Stimulated activated CD4-positive, alpha-beta T cell treated with anti-CD3 and anti-CD28 coated beads, TNF-alpha, amount 100 ng/mL, for 4 hours (primary cell): ENCODE measurements at places on chromosomes 4 and X.

GRCh38 chrX:31222946-31223345 lies 151.1 kb upstream of the FTHL17 start:
- DNase-seq, result no peak

- no peak for DNase-seq
These were observed 981.3 kb downstream of the C4orf33 start for GRCh38 chr4:130077275-130077674.

DNA sequence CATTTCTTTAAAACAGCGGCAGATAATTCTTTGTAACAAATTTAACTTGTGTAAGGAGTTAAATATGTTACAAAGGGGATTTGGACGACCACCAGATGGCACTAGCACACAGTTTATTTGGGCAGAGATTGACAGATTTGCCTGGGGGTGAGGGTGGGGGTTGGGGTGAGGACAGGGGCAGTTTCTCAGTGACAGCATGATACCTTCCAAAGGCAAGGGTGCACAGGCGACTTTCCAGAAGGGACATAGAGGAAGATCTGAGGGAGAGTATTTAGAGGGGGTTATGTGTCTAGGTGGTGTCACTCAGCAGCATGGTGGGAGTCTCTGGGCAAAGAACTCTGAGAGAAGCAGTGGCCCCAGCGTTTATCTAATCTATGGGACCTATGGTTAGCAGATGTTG lies 9.6 kb upstream of the TMA16 start:
- peak; percentile 22 for DNase-seq

DNA sequence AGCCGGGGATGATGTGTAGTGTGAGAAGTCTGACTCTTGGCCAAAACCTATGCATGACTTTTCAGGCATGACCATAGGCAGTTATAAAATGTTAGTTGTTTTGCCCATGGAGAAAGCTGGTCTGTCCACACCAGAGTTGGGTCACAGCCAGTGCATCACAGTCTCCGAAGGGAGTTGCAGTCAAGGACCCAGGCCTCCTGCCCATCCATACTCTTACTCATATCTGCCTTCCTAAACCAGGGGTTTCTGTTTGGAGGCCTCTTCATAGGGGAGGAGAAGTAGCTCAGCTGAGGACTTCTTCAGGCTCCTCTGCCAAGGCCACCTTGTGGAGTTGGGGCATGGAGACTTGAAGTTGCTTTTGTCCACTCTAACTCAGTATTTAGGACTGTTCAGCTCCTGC lies 1008.3 kb downstream of the PCDH18 start:
- no peak for DNase-seq

DNA sequence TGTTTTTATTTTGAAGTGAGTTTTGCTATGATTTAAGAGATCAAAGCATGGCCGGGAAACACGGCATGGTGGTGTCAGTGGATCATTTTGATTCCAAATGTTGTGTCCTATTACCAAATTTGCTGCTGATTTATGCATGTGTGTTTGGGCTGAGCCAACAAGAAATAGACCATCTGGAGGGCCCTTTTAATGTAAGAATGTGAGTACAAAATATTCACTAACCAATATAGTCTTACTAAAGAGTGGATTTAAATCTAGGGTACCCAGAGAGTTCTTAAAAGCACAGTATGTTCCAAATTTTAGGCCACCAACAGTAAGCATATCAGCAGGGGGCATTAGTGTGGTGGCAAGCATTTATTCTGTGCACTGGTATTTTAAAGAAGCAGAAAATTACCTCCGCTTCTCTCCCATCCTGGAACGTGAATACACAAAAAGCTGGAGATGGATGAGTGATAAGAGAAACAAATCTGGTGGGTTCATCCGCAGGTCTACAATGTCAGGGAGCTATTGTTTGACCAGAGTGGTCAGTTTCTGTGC lies 444.4 kb upstream of the IGFBP7 start:
- DNase-seq, result no peak

- DNase-seq, result no peak
These were observed 59.0 kb downstream of the ANXA10 start for GRCh38 chr4:168151327-168151726.

GRCh38 chr4:963276-964225 lies 9.8 kb downstream of the DGKQ start:
- DNase-seq, result no peak

DNA sequence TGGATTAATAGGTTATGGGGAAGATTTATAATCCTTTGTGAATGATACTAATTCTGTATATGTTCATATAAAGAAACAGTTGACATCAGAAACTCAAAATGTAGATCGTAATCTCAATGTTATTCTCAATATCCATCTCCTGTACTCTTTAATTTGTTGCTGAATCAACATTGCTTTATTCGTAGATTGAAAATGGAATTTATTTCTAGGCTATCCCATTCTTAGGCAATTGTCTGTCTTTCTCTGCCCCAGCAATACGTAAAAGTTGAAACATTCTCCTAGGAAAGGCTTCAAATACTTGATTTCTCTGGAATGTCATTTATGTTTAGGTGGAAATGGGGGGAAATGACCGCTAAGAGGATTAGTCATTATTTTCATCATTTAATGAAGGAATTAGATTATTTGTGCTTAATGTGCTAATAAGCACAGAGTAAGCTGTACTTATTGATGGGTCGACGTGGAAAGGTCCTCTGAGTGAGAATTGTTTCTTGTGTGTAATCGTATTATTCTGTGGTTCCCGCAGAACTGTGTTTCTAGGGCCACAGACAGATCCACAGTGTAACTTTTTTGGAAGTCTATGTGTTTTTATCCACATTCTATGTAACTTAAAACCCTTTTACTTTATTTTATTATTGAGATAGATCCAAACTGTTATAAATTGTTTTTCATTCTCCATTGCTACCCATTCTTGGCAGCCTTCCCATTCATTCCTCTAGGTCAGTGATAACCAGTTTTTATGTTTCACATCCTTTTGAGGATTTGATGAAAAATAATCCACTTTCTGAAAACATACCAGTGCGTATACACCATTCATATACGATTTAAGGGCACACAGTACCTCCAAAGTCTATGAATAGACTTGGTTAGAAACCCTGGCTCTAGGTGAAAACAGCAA lies 262.9 kb downstream of the ARHGAP10 start:
- DNase-seq, result no peak

DNA sequence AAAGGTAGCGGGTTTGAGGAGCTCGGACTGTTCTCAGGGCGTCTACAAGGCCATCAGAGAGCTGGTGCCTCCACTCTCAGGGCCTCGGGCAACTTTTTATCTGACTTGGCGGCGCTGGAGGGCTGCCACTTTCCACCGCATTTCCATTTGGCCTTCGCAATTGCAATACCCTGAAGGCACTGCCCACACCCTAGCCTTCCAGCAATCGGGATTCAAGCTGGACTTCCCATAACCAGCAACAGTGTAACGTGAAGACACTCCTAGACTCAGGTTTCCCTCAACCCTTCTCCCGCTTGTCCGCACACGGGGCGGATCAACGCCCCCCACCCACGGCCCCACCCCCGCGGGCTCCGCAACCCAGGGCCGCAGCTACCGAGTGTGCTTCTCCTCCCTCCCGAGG lies 50.2 kb upstream of the BCOR start:
- no peak for DNase-seq

- no peak for DNase-seq
These were observed 49.3 kb upstream of the ATOH1 start for GRCh38 chr4:93779228-93779627.

DNA sequence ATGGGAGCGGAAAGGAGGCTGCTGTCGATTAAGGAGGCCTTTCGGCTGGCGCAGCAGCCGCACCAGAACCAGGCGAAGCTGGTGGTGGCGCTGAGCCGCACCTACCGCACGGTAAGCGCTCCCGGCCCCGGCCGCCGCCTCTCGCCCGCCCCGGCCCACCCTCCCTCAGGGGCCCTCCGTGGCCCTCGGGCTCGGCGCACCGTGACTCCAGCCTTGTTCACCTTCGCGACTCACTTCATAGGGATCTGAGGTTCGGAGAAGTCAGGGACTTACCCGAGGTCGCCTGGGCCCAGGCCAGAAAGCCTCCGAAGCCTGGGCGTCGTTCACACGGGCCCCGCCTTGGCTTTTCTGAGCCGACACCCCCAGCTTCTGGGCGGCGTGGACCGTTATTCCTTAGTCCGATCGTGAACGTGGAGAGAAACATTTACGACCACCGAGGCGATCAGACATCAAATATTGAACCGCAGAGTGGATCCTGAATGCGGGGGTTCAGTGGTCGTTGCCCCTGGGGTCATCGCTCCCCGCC lies 362 bp downstream of the NCAPG start:
- DNase-seq, result no peak

- DNase-seq, result no peak
These were observed 732 bp upstream of the ESX1 start for GRCh38 chrX:104255465-104255864.

GRCh38 chr4:44927399-44928380 lies 201.3 kb upstream of the GNPDA2 start:
- DNase-seq, result no peak

GRCh38 chr4:183099537-183100297 lies 660 bp downstream of the WWC2 start:
- no peak for DNase-seq

GRCh38 chr4:54687887-54688841 lies 30.4 kb downstream of the KIT start:
- DNase-seq, result no peak

GRCh38 chrX:24260842-24261550 lies 52.9 kb downstream of the SUPT20HL2 start:
- no peak for DNase-seq

DNA sequence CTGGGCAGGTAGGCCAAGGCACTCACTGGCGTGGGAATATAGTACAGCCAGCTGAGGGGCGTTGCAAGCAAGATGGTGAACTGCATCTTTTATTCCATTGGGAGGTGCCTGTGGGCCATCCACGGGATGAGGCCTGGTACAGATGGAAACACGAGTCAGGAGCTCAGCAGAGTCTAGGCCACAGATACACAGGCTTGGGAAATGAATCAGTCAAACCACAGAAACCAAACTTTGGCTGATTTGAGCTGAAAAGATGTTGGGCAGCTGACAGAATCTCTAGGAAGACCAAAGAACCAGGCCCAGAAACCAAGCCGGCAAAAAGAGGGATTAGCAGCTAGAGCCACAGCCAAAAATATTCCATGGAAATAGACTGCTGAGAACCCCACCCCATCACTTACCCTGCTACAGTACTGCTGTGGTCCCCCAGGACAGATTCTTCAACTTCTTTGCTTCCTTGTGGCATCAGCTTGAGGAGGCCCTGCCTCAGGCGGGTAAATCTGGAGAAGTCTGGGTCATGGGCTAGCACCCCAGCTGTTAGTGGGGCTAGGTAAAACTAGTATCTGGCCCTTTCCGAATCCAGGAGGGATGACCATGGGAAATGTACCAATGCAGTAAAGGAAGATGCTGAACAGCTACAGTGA lies 75.4 kb downstream of the TMEM131L start:
- DNase-seq, result no peak

DNA sequence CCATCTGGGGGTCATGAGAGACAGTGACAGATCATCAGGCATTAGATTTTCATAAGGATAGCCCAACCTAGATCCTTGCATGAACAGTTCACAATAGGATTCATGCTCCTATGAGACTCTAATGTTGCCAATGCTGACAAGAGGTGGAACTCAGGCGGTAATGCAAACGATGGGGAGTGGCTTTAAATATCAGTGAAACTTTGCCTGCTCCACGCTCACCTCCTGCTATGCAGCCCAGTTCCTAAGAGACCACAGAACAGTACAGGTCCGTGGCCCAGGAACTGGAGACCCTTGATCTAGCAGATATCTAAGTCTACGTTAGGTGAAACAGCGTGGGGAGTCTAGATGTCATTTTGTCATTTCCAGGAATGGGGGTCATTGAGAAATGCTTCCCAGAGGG lies 165.7 kb downstream of the OR13H1 start:
- DNase-seq, result no peak

GRCh38 chr4:55170462-55170861 lies 45.1 kb upstream of the KDR start:
- no peak for DNase-seq

DNA sequence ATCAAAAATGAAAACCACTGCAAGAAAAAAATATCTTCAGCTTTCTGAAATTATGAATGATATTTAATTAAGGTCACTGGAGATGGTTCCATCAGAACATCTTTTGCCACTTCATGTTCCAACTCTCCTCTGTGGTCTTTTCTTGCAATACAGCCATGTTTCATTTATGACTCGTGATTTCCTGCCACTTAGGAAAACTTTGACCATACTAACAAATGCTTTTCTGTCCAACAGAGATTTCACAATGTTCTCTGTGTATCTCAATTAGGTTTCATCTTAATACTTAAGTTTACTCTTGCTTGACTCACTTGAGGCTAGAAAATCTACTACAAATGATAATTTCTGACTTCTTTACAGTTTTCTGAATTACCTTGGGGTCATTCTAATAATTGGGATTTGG lies 330.9 kb downstream of the CXXC4 start:
- DNase-seq, result no peak

DNA sequence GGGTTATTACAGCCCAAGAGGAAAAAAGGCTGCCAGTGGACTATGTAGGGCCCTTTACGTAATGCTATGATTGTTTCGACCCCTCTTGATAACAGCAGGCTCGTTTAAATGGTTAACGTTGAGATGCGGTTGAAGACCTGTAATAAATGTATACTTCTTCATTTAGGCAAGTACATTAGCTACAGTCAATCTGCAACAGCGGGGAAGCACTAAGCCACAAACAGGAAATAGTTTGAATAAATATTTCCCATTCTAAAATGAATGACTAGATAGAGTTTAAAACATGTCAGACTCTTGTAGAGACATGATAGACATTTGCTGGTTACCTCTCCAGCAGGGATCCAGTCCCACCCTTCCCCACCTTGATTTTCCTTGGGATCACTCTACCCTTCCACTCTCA lies 38.1 kb upstream of the STIM2 start:
- no peak for DNase-seq

GRCh38 chr4:38905652-38906385 lies 38.2 kb downstream of the FAM114A1 start:
- no peak for DNase-seq

GRCh38 chr4:17770845-17771244 lies 10.6 kb downstream of the FAM184B start:
- no peak for DNase-seq

DNA sequence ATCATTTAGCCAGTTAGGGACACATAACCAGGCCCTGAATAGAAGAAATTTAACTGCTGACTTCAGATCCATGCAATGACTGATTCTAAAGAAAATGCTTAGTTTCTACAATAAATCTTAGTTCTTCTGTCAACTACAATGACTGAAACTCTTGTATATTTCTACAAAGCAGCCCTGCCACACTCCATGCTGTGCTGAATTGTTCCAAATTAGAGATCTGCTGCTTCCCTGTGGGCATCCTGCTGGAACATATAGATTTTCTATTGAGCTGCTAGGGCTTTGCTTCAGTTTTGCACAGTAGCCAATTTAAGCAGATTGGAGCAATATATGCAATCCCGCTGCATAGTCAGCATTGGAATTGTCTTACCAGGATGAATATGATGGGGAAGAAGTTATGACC lies 312.8 kb upstream of the SMIM31 start:
- DNase-seq, result no peak

- no peak for DNase-seq
These were observed 4.4 kb downstream of the TASL start for GRCh38 chrX:30573125-30573524.

DNA sequence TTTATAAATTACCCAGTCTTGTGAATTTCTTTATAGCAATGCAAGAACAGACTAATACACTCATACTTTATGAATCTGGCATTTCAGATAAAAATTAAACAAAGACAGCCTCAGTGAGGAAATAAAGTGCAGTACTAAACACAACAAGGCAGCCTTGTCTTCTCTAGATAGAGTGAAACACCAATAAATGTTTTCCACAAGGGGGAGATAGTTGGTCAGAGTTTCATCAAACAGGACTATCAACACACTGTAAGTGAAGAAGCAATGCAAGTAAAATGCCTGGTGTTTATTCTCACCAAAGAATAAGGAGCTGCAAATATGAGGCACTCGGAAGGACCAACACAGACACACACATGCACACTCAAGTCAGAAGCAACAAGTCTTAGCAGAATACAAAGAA lies 62.8 kb downstream of the FAM9B start:
- no peak for DNase-seq
